ENCODE measurements at places on chromosomes 5 and 9.

- no peak for DNase-seq
Observed at GRCh38 chr5:125370461-125371205, 624.2 kb upstream of the ZNF608 start.

DNA sequence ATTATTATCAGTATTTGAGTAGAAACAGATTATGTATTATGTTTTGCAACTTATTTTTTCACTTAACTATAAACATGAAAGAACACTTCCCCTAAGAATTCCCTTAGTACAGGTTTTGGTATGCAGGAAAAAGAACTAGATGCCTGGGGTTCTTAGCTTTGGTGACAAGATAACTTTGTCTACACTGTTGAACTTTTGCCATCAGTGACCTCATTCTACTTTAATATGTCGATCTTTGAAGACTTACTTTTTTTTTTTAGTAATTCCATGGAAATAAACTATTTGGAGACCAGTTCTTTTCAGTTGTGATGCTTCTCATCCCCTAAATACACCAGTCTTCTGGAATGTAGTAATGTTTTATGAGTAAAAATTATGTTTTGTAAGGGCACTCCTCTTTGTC is 34.3 kb downstream of the ZNF462 start:
- DNase-seq: no peak

- DNase-seq: peak; percentile 65
Observed at GRCh38 chr5:163565931-163566608, 60.7 kb downstream of the MAT2B start.

DNA sequence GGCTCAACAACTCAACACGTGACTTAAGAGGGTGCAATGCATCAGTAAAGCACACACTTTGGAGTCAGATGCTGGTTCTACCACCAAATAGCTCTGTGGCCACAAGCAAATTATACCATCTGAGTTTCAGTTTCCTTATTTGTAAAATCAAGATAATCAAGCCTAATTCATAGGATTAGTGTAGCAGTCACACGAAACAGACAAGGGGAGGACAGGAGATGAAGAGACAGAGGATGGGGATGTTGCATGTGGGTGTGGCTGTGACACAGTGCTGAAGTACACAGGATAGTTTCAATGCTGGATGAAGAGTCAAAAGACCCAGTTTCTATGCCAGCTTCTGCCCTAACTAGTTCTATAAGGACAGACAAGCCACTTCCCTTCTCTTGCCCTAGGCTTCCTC is 60.2 kb downstream of the SPOCK1 start:
- no peak for DNase-seq

- DNase-seq: no peak
Observed at GRCh38 chr5:93330506-93330905, 250.5 kb downstream of the NR2F1-AS1 start.

GRCh38 chr9:85516455-85516854 is 225.3 kb downstream of the AGTPBP1 start:
- DNase-seq: no peak

- DNase-seq: peak; percentile 70
Observed at GRCh38 chr5:80284720-80285119, 28.9 kb upstream of the SERINC5 start.

- no peak for DNase-seq
Observed at GRCh38 chr9:133754187-133754586, 16.0 kb upstream of the SARDH start.

- no peak for DNase-seq
Observed at GRCh38 chr5:6424110-6424659, 24.5 kb upstream of the UBE2QL1 start.

GRCh38 chr5:78638423-78638822 is 10.1 kb downstream of the LHFPL2 start:
- DNase-seq: no peak

DNA sequence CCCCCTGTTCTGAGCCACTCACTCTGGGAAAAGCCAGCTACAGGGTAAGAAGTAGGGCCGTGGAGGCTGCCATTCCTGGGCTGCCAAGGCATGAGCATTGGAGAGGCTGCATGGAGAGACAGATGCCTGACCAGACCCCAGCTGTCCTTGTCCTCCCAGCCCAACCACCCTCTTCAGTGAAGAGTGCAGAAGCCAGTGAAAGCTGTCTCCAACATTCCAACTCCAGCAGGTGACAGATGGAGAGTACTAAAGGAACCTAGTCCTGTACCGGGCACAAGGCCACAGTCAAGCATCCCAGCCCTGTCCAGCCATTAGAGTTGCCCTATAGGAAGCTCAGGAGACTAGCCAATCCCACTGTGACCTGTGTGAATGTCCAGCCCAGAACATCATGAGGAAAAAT is 165.1 kb downstream of the DIRAS2 start:
- no peak for DNase-seq

DNA sequence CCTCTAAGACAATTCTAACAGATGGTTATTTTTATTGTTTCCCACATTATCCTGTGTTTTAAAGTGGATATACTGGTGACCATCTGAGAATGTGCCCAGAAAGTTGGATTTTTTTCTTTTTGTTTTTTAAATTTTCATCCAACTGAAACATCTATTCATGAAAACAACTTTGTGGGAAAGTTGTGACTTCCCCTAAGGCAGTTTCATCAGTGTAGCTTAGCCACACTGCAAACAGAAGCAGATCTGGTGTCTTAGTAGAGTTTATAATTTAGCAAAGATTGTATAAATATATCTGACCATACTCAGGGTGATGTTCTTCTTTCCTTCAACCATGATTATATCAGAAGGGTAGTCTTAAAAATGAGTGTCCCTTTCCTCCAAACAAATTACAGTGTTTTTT is 1241.3 kb downstream of the MAT2B start:
- no peak for DNase-seq

GRCh38 chr9:78615372-78615771 is 318.4 kb downstream of the PSAT1 start:
- DNase-seq: no peak

DNA sequence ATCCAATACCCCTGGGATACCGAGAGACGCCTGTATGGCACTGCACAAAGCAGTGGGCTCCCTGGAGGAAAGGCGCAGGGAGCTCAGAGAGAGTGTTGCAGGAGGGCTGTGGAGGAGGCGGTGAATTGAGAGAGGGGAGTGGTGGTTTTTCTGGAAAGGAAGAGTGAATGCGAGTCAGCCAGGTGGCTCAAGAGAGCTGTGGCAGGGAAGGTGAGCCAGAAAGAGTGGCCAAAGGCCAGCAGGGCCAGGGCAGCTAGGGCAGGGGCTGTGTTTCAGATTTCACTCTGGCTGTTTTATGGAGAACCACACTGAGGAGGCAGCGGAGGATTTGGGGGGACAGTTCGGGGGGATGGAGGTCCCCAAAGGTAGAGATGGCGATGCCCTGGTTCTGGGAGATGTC is 13.0 kb upstream of the DAB2IP start:
- DNase-seq: no peak

DNA sequence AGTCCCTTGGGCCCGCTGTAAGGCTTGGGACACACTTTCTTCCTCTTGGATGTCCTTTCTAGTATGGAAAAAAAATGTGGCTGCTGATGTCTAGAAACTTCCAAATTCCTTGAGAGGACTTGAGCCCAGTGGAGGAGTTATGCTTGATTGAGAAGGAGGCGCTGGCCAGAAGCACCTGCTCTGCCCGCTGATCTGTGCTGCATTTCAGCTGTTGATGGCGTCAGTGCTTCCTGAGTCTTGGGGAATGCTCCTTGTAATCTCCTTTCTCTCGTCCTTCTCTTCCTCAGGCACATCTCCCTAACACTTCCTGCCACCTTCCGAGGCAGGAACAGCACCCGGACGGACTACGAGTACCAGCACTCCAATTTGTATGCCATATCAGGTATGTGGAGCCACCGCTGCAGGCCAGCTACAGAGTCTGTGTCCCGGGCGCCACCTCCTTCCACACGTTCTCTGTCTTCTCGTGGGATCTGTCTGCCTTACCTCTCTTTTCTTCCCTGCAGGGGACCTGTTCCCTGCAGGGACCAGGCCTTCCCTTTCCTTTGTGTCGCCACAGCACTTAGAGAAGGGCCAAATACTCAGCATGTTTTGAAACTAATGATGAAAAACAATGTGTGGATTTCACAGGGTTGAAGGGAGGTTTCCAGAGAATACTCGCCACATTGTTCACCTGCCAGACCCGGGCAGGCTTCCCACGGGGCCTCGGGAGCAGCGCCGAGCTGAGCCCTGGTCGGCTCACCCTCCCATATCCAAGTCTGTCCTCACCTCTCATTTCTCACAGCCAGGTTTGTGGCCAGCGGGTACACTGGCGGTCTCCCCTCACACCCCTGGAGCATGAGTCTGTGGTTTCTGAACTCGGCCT is 95.2 kb downstream of the MVB12B start:
- no peak for DNase-seq

GRCh38 chr9:105690742-105691141 is 3.6 kb upstream of the TMEM38B start:
- no peak for DNase-seq

- DNase-seq: no peak
Observed at GRCh38 chr9:125652759-125653158, 54.2 kb downstream of the MAPKAP1 start.

DNA sequence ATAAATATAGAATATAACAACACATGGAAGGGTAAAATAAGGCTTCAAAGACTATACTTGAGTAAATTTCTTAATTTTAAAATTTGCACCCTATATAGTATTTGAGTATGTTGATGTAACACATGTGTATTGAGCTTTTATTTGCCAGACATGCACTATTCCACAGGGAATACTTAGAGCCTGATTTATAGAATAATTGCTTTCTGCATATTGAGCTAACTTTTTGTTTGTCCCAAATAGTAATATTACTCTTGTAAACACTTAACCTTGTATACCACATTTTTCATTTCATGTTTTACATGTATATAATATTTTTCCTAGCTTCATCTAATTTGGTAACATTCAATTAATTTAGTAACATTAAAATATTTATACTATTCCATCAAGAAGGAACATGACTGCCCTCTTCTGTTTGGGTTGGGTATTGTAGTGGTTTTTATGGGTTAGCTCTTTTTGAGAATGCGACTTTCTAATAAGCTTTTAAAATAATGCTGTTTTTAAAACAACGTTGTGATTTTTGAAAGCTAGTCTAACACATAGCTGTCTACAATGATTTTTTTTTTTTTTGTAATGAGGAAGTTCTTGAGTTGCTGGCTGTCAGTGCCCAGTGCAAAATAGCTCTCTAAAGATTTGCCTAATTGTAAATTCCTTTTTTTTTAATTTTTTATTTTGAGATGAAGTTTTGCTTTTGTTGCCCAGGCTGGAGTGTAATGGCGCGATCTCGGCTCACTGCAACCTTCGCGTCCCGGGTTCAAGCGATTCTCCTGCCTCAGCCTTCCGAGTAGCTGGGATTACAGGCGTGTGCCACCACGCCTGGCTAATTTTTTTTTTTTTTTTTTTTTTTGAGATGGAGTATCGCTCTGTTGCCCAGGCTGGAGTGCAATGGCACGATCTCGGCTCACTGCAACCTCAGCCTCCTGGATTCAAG is 4.8 kb downstream of the SUB1 start:
- DNase-seq: peak; percentile 42

DNA sequence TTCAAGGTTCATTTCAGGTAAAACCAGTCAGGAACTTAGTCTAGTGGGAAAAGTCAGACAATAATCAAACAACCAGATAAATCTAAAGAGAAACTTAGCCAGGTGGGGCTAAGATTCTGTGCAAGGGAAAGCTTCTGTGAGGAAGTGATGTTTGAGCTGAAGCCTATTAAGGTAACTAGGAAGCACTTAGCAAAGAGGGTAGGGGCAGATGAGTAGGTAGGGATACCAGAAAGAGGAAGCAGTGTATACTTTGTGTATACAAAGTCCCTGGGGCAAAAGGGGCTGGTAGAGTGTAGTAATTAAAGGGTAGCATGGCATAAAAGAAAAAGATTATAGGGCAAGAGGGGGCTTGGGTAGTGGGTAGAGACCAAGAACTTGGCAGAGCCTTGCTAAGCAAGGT is 3.6 kb upstream of the SPATA24 start:
- no peak for DNase-seq

- peak; percentile 31 for DNase-seq
Observed at GRCh38 chr5:94849821-94850736, 231.6 kb downstream of the SLF1 start.

GRCh38 chr9:71003346-71003745 is 118.1 kb downstream of the TRPM3 start:
- DNase-seq: no peak

DNA sequence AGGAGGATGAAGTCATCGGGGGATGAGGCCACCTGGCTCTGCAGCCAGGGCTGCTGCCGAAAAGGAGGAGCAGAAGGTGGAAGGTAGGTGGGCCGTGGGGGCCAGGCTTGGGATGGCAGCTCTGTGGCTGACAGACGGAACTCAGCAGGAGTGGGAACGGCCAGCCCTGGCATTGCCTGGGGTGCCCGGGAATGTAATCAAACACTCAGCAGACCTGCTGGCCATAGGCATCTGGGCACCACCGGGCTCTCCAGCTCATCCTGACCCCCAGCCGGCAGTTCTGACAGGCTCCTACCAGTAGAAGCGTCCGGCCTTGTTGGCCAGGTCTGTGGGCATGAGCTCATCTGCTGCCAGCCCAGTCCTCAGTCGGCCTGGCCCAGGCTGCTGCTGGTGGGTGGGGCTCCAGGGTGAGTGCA is 4.3 kb upstream of the FAT2 start:
- DNase-seq: no peak

- no peak for DNase-seq
Observed at GRCh38 chr5:149320791-149321330, 24.4 kb upstream of the GRPEL2 start.

DNA sequence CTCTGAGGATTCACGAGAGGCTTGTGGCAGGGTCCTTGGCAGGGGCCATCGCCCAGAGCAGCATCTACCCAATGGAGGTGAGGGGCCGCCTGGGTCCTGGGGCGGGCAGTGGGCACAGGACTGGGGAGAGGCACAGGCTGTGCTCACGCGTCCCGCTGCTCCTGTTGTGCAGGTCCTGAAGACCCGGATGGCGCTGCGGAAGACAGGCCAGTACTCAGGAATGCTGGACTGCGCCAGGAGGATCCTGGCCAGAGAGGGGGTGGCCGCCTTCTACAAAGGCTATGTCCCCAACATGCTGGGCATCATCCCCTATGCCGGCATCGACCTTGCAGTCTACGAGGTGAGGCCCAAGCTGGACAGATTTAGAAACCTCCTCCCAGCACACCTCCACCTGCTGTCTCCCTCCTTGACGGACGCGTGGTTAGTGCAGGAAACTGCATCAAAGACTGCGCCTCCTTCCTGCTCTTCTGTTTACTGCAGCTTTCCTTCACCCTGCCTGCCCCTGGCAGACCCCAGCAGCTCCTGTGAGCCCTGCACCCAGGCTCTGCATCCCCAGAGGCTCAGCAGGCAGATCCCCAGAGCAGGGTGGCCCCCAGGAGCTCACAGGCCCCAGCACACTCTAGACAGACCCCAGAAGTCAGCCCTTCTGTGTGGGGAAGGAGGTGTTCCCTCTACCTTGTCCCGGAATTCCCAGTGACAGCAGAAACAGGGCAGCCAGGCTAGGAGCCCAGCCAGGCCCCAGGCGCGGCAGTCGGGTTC is 21.2 kb downstream of the PTGES2 start:
- no peak for DNase-seq

DNA sequence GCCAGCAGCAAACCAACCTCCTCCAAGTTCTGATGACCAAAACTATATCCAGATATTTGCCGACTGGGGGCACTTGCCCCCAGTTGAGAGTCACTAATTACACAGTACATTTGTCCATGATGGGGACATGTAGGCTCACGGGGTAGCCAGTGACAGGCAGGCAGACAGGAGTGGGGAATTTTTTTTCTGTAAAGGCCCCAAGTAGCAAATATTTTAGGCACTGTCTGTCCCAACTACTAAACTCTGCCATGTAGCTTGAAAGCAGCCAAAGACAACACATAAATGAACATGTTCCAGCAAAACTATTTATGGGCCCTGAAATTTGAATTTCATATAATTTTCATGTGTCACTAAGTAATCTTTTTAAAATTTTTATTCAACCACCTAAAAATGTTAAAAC is 80.7 kb downstream of the GRIA1 start:
- no peak for DNase-seq

GRCh38 chr5:130571076-130571475 is 594.0 kb downstream of the HINT1 start:
- no peak for DNase-seq
